ENCODE measurements at places on chromosomes 6 and 20.

- DNase-seq: peak; percentile 64
Measured at GRCh38 chr6:143536866-143537691, 25.6 kb upstream of the FUCA2 start.

DNA sequence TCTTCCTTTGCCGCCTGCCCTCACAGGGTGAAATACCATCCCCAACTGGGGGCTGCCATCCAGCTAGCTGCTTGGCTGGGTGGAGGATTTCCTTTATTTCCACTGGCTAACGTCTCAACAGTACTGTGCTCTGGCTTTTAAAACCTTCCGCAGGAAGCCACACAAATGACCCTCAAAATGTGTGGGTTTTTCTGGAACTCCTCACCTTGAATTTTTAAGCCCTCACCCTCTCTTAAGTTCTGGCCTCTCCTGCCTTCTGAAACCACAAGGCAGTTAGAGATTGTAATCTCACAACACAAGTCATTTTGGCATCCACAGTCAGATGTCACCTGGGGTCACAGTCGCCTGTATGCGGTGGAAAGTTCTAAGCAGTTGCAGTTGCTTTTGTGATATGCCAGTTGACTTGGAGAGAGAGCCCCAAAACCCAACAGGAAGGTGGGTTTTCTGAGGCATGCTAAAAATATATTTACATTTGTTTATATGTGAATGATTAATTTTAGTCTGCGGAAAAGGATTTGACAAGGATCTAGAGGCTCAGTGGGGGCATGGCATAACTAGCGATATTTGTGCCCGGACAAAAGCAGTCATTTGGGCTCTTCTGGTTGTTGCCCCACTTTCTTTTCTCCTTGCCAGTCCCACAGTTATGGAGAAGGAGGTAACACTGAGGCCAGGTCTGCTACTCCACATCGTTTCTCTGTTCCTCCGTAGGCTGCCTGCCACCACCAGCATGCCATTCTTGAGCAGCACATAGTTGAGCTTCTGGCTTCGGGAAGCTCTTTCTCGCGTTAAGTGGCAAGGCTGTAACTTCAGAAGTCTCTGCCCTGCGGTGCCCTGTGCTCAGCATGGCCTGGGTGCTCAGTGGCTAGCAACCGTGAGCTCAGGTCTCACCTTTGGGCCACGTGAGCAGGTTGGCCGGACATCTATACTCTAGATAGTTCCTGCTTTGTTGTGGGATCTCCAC, 335.3 kb downstream of the CD83 start:
- DNase-seq: no peak

- no peak for DNase-seq
Measured at GRCh38 chr20:48035961-48036731, 250.9 kb upstream of the SULF2 start.

GRCh38 chr6:101011186-101011585, 130.1 kb upstream of the ASCC3 start:
- no peak for DNase-seq

- DNase-seq: no peak
Measured at GRCh38 chr6:106452628-106453027, 92.1 kb downstream of the CRYBG1 start.

- DNase-seq: no peak
Measured at GRCh38 chr20:49526568-49526967, 41.4 kb downstream of the PTGIS start.

GRCh38 chr20:3307078-3307477, 68.1 kb upstream of the SLC4A11 start:
- DNase-seq: no peak

DNA sequence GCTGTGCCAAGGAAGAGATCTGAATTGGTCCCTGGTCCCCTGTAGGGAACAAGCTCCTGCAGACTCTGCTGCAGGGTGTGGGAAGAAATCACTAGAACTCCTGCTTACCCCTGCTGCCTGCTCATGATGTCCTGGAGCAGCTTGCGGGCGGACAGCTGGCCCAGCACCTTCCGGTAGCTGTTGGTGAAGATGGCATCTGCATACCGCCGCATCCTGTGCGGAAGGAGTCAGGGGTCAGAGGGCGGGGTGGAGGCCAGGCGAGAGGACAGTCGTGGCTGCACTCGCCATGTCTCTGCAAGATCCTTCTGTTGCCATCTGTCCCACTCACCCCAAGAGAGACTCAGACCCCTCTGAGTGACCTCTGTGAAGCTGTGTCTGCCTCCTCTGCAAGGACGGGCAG, 5.3 kb downstream of the GHRH start:
- DNase-seq: no peak

GRCh38 chr20:23609486-23610109, 3.9 kb upstream of the CST9 start:
- no peak for DNase-seq

GRCh38 chr6:47844881-47845280, 63.0 kb downstream of the OPN5 start:
- DNase-seq: no peak

DNA sequence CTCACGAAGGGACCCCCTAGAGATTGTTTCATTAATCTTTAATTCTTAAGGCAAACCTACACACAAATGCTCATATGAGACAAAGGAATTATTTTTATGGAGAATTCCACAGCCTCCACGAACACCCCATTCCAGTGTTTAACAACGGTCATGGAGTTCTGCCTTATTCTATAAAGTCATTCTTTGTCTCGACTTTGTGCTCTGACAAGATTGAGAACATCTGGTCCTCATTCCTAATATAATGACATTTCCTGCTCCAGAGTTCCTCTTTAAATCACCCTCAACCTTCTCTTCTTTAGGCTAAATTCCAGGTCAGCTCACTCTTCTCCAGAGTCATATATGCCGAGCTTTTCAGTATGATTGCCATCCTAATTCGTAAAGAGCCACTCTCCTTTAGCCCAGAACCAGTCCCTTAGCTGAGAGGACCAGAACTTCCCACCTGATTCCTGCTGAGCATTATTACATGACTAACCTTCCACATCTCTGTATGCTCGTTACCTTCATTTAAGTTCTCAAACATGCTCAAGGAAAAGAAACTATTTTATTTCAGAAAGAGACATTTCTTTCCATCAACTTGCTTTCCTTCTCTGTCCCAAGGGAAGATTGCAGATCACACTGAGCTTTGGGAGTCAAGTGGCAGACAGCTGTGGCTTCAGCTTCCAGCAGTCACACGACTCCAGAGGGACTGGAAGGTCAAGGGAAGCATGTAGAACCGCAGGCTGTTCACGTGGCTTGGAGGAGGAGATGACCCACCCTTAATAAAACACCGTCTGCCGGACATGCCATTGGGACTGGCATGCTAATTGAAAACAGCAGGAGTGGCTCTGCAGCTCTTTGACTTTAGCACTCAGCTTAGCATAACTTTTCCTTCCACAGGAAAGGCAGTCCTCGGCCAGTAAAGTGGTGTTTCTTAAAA, 467.1 kb upstream of the HSF2 start:
- no peak for DNase-seq

GRCh38 chr6:5174756-5175549, 85.8 kb downstream of the LYRM4 start:
- no peak for DNase-seq

DNA sequence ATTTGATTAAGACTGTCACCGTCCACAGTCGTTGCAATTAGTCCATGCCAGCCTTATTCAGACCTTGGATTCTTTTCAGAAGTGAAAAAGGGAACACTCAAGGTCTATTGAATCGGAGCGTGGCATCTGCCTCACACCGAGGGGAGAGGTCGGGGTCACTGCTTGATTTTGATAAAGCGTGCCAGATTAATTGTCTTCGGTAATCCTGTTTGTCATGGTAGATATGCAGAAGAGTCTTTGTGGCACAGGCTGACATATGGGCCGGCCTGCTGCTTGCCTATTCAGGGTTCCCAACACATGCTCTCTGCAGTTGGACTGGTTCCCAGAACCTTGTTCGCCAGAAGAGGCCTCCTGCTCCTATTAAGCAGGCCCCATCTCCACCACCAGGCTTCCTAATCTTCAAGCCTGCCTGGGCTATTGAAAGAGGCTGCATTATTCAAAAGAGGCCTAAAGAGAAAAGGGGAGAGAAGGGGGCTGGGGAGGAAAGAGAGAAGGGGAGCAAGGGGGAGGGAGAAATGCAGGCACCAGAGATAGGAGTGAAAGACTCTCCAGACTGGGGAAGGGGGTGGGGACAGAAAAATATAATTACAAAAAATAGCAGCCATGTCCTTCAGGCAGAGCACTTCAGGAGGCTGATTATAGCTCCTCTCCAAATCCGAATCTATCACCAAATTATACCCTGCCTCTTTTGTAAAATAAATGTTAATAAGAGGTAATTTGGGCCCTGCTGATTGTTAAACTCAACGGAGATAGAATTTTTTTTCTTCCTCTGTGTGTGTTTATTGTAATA, 611.3 kb downstream of the HDGFL1 start:
- DNase-seq: peak; percentile 99

DNA sequence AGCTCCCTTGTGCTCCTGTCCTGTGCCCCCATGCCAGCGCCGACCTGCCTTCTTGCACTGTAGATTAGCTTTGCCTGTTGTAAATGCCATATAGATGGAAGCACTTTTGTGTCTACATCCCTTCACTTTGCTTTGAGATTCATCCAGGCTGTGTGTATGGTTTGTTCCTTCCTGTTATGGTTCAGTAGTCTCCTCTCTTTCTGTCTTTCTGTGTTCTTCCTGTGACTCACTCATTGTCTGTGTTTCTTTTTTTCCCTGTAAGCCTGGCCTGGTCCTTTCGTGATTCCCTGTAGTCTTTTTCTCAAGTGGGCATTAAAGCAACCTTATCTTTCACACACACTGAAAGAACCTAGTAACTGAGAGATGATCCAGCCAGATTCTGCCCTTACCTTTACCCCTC, 66.6 kb downstream of the JARID2 start:
- no peak for DNase-seq

DNA sequence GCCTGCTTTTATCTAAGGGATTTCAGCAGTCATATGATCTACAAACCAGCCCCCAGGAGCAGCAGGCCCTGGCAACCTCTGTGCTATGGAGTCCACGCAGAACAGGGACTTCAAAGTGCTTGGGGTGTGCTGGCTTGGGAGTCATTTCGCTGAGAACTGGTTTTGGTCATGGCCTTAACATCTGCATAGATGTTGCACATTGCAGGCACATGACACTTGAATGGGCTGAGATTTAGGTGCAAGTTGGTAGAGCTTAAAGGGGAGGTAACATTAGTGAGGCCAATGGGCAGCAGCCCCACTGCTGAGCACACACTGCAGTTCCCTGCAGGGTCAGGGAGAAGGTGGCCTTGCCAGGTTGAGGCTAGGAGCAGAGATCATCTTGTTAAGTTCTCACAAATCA, 43.6 kb downstream of the RREB1 start:
- DNase-seq: peak; percentile 11

- DNase-seq: no peak
Measured at GRCh38 chr6:135951169-135951568, 99.7 kb downstream of the PDE7B start.

DNA sequence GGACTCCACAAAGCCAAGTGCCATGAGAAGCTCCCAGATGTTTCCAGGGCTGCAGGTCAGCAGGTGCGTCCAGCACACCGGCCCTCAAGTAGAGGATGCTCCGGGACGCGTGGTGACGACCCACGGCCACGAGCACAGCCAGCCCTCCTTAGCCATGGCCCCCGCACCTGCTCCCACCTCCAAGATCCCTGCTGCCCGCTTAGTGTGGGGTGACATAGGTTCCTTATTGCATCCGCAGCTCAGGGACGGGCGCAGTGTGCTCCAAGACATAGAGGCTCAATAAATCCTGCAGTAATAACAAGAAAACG, 138.1 kb upstream of the RPS6KA2 start:
- DNase-seq: no peak

DNA sequence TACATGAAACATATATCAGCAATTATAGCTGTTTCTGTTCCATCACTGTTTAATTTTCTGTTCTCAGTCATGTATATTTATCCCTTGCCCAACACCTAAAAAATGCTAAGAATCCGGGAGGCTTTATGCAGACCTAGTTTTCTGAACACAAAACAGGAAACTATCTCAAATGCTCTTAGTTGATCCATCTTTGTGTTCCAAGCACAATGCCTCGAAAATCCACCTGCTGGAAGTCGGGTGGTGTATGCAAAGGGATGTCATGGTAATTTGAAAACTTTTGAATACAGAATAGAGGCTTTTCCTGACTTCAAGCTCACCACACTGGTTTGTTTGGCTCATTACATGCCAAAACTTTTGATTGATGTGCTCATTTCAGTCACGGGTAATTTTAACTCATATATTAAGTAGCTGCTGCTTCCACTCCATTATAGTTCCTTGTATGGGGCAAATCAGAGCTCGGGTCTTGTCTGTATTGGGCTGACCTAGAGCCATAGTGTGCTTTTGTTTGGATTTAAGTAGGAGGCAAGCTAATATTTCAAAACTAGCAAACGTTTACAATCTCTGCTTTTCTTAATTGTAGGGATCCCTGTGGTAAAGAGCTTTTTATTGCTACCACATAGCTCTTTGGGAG, 646.5 kb upstream of the EPHA7 start:
- no peak for DNase-seq

DNA sequence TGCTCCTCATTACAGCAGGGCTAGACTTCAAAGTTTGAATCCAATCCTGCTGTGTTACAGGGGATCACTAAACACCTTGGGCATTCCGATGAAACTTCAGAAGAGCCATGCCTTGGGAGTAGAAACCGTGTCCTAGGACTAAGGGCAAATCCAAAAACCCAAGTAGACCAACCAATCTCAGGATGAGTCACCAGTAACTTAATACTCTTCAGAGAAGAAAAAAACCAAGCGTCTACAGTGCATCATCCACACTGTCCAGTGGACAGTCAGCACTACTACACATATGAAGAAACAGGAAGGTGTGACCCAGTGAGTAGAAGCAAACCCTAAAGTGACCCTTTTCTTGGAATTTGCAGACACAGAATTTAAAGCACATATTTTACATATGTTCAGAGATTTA, 39.5 kb upstream of the VAPB start:
- no peak for DNase-seq

GRCh38 chr20:52209154-52209571, 17.6 kb upstream of the ZFP64 start:
- DNase-seq: no peak

- DNase-seq: no peak
Measured at GRCh38 chr6:112482373-112482772, 135.2 kb downstream of the RFPL4B start.

DNA sequence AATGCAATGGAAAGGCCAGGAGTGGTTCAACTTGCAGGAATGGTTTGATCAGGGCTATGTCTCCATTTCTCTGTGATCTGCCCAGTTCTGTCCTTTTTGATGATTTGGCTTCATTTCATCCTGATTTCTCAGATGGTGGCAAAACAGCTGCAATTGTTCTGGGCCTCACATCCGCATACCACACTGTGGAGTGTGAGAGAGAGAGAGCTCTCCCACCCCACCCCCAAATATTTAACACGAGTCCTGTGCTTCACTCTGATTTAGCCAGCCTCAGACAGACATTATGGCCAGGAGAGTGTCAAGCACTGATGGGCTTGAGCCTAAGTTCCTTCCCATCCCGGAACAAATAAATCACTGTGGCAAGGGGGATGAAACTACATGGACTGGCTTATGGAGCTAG, 284.6 kb downstream of the CDC5L start:
- DNase-seq: no peak

- no peak for DNase-seq
Measured at GRCh38 chr6:130847001-130847910, 20.1 kb downstream of the SMLR1 start.

DNA sequence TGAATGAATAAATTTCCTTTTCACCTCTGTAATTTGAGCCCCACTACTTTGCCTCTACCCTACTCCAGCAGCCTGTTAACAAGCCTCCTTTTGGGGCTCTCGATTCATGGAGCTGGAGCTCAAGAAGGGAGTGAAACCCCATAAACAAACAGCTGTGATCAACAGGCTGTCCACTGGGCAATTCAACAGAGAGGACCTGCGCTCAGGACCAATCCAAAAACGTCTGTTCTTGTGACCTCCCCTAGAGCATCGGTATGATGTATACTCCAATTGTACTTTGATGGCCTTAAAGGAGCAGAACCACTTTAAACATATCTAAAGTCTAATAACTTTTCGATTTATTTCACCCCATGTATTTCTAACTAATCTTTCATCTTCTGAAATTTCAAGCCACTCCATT, 37.4 kb downstream of the HIVEP2 start:
- DNase-seq: no peak
